ENCODE measurements at places on chromosomes 5 and 9. TPM values are rescaled to one million over a fixed set of nuclear protein-coding genes. Genes with fewer than 3 reads are reported as not detected.

GRCh38 chr5:28046596-28046995 is 1008.2 kb upstream of the CDH9 start:
- no peak for DNase-seq

- DNase-seq: no peak
Measured at GRCh38 chr5:128637031-128637430, 99.0 kb upstream of the FBN2 start.

- no peak for DNase-seq
Measured at GRCh38 chr5:172107571-172107970, 80.5 kb downstream of the STK10 start.

DNA sequence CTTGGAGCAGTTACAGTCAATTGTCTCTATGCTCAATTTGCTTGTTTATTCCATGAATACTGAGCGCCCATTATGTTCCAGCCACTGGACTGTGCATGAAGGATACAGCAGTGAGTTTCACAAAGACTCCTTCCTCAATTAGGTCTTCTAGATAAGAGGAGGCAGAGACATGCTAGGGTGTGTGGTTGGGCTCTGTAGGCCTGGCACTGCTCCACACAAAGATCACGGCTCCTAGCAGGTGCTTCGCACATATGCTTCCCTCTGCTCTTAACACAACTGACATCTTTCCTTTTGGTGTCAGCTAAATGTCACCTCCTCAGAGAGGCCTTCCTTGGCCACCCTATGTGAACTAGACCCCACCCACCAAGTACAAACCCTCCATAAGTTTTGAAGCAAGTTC is 10.9 kb downstream of the IL12B start:
- no peak for DNase-seq

GRCh38 chr5:43190755-43191603 is 1.0 kb upstream of the NIM1K start:
- DNase-seq: no peak

DNA sequence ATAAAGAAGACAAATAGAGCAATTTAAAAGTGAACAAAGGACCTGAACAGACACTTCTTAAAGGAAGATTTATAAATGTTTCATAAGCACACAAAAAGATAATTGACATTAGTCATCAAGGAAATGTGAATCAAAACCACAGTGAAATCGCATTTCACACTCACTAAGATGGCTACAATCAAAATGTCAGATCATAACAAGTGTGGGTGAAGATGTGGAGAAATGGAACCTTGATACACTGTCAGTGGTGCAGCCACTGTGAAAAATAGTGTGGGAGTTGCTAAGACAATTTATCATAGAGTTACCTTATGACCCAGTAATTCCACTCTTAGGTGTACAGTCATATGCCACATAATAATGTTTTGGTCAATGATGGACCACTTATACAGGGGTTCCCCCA is 54.5 kb upstream of the HTR4 start:
- DNase-seq: no peak

Gene PTGS1
- polyA plus RNA-seq: 1.8 TPM

Gene APBA1
- not detected for polyA plus RNA-seq

Gene ZNF484
- polyA plus RNA-seq: 6.0 TPM

Gene SPAAR
- polyA plus RNA-seq: not detected

Data from immature natural killer cell (primary cell).